ENCODE measurements at places on chromosomes 7 and 10. TPM values are rescaled to one million over a fixed set of nuclear protein-coding genes. Genes with fewer than 3 reads are reported as not detected.

The OIT3 gene
- 0.08 TPM for polyA plus RNA-seq

The CDH23 gene
- 2.1 TPM for polyA plus RNA-seq

DNA sequence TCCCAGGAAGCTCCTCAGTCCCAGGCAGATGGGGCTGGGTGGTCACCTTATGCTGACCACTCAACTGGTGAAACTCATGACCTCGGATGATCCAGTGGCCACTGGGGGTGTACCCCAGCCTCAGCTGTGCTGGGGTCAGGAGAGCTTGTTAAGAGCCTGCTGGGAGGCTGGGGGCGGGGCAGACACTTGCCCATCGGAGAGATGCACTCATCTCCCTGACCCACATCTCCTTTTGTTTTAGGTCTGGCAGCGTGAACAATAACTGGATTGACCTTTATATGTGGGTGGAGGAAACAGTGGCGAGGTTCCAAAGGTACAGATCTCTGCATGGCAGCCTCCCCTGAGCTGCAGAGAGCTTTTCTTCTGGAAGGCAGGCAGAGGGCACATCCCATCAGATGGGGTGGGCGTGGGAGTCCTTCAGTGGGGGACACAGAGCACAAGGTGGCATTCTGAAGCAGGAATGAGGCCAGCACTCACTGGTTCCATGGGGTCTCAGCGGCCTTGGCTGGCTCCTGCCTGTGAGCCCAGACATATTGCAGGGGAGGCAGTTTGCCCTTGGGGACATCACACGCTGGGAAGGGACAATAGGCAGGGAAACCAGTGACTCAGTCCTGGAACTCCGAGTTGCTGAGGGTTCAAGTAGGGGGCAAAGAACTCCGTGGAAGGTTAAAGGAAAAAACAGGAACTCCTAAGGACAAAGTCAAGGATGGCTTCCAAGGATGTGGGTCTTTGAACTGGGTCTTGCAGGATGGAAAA is 5.2 kb downstream of the ANTXRL start:
- DNase-seq = no peak

DNA sequence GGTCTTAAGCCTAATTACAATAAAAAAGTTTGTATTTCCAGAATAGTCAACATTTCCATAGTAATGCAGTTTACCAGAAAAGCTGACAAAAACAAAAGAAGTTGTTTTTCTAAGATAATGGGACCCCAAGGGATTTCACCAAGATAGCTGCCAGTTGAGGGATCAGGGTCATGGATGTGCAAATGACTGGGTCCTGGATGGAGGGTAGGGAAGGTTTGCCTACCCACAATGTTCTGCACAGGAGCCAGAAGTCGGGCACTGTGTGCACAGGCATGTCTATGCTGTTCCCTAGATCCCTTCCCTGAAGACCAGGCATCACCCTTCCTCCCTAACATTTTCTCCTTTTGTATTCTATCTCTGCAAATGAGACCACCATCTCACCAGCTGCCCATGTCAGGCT is 94.1 kb upstream of the FAM133B start:
- no peak for DNase-seq

GRCh38 chr10:117175215-117175900 is 21.9 kb upstream of the KCNK18 start:
- peak; percentile 24 for DNase-seq

DNA sequence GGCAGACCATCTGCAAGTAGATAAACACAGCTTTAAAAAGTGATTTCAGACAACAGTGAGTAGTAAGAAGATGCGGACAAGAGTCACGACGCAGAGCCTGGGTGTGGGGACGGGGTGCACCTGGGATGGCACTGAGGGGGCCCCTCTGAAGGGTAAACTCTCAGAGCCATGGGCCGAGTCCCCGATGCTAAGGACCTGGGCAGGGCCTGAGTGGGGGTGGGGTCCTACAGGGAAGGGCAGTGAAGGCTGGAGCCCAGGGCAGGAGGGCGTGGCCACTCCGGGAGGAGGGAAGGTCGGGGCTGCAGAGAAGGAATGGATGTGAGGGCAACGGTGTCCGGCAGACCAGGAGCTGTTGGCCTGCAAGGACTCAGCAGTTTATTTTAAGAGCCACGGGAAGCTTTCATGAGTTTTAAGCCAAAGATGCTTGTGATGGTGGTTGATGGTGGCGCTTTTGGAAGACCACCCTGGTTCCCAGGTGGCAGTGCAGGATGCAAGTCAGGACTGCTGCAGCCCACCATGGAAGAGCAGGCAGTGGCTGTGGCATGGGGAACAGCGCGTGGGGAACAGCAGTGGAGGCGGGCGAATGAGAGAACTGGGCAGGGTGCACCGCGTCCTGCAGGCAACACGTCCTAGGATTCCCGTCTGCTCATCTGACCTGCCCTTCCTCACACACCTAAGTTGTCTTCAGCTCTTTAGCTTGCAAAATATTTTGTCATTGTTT is 296.8 kb downstream of the DNAJB6 start:
- DNase-seq = no peak

DNA sequence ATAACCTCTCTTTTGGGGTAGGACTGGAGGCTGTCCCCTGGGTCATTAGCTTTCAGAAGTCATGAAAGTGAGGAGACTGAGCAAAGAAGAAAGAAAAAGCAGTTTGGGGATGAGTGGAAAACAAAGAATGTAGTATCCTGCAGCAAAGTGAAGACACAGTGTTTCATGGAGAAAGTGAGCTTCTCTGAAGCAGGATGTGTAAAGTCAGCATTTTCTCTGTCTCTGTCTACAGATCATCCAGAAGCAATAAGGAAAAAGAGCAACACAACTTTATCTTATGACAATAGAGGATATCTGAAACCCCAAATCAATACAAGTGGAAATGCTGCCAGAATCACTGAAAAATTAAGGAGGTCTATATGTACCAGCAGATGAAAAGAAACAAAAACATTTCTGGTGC is 28.4 kb upstream of the ZNF248 start:
- no peak for DNase-seq

DNA sequence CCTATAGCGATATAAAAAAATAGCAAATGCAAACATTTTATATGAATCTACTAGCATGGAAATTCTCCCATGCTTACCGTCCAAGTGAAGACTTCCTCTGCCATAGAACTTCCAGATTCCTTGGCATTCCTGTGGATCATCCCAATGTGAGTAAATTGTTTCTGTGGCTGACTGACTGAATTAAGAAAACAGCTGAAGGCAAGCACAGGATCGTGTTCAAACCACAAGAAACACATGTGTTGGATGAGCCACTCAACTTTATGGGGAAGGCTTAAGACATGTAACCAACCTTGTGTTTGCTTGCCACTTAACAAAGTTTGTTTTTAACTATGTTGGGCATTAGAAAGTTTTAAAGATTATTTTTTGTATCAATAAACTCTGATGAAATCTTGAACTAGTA is 2.6 kb upstream of the MYPN start:
- DNase-seq = no peak

GRCh38 chr7:39488467-39489393 is 77.5 kb upstream of the YAE1 start:
- no peak for DNase-seq
